Nucleus accumbens (tissue), 56 donors: ENCODE measurements at places on chromosomes 5 and 9.
A peak's percentile ranks its signal among the peaks of the same experiment; 100 is the strongest.

GRCh38 chr5:172544371-172545095 lies 90.2 kb upstream of the SH3PXD2B start:
- no peak for DNase-seq

GRCh38 chr9:117644133-117644931 lies 59.9 kb upstream of the TLR4 start:
- peak; percentile 75 for DNase-seq

GRCh38 chr5:63919763-63920478 lies 42.3 kb downstream of the HTR1A start:
- DNase-seq, result no peak

DNA sequence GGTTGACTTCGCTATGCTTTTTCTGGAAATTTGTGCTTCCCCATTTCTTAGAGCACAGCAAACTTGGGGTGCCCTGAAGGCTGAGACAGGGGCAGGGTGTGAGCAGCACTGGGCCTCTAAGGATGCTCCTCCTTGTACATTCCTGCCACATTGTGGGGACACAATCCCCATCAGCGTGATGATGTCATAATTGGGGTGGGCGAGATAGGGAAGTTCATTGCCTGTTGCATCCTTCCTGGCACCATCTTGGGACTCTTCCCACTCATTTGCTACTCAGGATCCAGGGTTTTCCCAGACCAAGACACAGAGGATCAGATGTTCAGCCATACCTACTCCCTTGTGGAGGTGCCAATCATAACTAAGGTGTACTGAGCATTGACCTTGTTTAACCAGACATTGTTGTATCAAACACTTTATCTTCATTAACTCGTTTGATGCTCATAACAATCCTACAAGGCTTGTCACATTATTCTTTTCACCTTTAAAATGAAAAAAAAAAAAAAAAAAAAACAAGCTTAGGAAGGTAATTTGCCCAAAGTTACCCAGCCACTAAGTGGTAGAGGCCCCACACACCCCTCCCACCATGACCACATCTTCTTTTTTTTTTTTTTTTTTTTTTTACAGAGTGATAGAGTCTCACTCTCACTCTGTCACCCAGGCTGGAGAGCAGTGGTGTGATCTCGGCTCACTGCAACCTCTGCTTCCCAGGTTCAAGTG lies 87.6 kb downstream of the UGCG start:
- DNase-seq, result no peak

DNA sequence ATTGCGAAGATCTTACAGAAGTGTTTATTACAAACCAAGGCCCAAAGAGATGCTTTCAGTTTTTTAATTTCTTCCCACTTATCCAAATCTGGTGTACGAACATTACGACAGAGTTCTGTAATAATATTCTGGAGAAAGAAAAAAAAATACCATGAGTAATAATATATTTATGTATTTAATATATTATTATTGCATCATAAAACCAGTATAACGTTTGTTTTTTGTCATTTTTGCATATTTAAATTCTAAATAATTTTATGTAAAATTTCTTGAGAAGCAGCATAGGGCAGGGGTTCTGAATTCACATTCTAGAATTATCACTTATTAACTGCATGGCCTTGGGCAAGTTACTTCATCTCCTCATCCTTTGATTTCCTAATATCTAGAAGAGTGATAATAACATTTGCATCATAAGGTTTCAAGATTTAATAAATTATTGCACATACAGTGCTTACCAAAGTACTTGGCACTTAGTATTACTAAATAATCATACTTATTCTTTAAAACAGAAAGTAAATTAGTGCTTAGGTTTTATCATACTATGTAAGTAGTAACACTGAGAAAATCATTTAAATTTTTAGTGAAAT lies 107.7 kb downstream of the OSMR start:
- DNase-seq, result no peak

DNA sequence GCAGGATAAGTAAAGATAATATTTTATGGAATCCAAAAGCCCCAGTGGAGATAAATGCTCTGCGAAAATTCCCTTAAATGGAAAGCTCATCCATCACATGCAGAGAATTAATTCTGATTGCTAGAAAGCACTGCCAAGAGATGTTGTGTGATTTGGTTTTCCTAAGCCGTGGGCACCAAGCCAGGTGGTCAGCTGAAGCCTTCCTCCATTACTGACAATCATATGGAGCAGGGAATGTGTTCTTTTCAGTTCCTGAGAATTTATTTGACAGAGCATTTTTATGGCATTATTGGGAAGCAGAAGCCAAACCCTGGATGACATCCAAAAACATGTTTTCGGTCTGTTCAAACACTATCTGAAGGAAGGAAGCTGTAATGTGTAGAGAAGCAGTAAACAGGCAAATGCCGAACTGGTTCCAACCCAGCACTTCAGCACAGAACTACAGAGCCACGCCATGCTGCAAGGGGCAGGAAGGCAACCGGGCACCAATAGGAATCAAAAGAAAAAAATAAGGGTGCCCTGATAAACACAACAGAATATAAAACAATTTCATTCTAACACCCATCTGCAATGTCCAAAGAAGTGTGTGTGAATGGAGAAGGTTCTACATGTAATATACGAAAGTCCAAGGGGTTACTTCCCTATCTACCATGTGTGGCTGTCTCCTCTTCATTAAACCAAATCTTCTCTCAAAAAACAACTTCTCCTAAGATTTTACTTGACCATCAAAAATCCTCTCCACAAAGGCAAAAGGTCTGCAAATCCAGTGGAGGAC lies 12.3 kb downstream of the ARSB start:
- DNase-seq, result no peak

- no peak for DNase-seq
Measured at GRCh38 chr5:82605441-82605973, 327.4 kb upstream of the RPS23 start.

- no peak for DNase-seq
Measured at GRCh38 chr5:123265551-123265950, 157.7 kb downstream of the CEP120 start.

DNA sequence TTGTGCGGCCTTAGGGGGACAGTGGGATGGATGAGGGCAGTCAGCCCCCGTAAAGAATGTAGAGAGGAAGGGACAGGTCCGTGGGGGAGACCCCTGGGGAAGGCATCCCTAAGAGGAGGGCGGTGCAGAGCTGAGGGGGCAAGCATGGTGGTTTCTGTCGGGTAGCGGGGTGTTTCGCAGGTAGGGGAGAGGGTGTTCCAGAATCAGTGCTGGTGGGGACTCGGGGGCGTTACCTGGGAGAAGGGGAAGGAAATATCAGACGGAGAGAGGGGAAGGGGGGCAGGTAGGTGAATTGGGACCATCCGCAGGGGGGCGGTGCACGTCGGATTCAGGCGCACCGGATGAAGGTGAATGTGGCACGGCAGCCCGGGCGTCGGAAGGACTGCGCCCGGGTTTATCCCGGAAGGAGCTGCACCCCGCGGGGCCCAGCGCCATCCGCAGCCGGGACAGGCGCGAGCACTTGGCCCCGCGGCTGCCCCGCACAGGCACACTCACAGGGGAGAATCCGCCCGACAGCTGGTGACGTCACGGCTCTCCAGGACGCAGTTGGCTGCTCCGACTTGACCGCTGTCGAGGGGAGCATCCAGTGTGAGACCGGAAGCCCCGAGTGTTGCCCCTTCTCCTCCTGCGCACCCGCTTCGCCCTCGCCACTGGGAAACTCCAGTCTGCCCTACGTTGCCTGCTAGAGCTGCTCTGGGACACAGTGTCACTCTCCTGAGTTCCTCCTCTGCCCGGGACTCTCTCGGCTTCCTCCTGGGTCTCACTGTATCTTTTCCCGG lies 1.3 kb downstream of the CD72 start:
- DNase-seq, result no peak

- no peak for DNase-seq
Measured at GRCh38 chr9:30757723-30758122, 1626.7 kb upstream of the ACO1 start.

GRCh38 chr9:85914108-85914507 lies 26.8 kb upstream of the NAA35 start:
- DNase-seq, result no peak

GRCh38 chr5:103502662-103503061 lies 59.9 kb downstream of the NUDT12 start:
- DNase-seq, result no peak

GRCh38 chr9:14027116-14027800 lies 286.7 kb downstream of the NFIB start:
- no peak for DNase-seq

DNA sequence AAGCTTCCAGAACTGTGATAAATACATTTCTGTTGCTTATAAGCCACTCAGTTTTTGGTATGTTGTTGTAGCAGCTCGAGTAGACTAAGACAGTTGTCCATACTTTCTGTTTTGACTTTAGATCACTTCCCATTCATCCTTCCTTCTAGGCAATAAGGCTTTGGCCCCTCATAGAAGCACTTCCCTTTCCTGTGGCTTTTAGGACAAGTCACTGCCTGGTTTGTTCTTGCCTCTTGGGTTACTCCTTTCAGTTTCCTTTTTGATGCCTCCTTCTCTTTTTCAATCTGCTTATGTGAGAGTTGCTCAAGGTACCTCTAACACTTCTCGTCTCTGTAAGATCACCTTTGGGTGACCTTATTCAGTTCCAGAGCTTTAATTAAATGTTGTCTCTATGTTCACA lies 72.4 kb upstream of the NTRK2 start:
- DNase-seq, result no peak

DNA sequence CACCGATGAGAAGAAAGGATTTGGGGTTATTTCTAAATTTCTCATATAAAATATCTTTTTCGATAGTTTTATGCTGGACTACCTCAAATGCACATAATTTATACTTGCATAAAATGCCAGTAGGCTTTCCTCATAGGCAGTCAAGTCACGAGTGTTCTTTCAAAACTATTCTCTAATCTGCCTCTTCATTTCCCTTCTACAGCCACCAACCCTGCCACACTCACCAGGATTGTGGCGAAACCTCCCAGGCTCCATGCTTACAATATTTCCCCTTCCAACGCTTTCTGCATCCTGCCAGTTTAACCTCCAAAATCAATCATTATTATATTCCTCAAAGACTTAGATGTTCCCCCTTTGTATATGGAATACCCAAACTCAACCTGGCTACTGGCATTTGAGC lies 65.4 kb downstream of the FRMD3 start:
- no peak for DNase-seq

DNA sequence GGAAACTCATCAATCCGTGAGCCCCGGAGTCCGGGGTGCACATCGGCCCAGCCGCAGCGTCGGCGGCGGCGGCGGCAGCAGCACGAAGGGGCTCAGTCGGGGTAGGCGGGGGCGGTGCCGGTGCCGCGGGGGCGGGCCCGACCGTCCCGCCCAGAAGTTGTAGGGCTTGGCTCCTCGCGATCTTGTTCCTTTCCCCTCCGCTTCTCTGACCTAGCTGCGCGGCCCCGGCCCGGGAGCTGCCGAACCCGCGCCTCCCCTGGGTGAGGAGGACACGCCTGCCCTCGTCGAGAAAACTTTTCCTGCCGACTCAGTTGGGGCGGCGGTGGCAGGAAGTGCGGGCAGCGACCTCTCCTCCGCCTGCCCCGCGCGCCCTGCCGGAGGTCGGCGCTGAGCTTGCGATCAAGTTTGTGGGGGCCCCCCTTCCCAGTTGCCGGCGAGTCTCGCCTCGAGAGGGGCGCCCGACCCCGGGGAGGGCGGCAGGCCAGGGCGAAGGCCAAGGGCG lies at the start of gene MAN2A1:
Gene MAN2A1, plus strand, starts transcription at position 188 of the 502 bp plus-strand sequence. CDS start 491 bp downstream, outside the sequence.
- DNase-seq, result no peak

GRCh38 chr5:131810510-131811249 lies 13.9 kb upstream of the FNIP1 start:
- DNase-seq, result no peak

DNA sequence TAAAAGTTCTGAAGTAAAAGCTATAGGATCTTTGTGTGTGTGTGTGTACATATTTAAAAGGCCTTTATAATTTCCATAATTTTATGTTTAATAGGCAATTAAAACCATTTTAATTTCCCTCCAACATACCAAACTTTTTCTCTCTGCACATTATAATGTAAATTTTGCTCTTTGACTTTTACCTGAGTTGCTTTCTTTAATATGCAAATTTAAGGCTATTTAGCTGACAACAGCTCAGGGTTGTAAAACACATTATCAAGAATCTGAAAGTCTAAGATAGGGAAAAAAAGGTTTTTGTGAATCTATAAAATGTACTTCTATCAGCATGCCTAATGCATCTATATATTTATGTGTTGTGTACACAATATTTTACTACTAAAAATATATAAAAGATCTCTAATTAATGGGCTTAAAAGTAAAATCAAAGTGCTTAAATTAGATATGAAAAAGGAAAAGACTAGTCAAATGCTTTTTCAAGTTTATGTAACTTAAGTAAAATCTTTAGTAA lies 239.6 kb upstream of the RAI14 start:
- DNase-seq, result no peak

- DNase-seq, result no peak
Measured at GRCh38 chr9:131733541-131734061, 6.3 kb downstream of the RAPGEF1 start.

- DNase-seq, result no peak
Measured at GRCh38 chr9:128208946-128209669, 5.9 kb downstream of the DNM1 start.

GRCh38 chr9:78713614-78714405 lies 416.9 kb downstream of the PSAT1 start:
- DNase-seq, result no peak

- DNase-seq, result no peak
Measured at GRCh38 chr5:52856564-52856963, 68.8 kb downstream of the ITGA1 start.

DNA sequence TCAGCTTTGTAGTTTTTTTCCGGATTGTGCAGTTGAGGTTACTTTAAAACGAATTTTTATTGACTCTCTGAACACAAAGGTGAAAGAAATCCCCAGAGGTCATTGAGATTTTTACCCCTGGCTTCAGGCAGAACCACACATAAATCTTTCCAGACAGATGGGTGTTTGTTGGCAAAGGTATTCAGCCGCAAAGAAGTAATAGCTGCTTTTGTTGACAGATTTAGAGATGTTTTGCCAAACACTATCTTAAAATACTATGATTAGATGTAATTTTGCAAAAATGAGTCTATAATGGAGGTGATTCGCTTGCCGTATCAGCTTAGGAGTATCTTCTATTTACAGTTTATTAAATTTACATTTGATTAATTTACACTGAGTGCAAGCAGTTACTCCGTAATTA lies 418.3 kb upstream of the CLINT1 start:
- DNase-seq, result no peak

DNA sequence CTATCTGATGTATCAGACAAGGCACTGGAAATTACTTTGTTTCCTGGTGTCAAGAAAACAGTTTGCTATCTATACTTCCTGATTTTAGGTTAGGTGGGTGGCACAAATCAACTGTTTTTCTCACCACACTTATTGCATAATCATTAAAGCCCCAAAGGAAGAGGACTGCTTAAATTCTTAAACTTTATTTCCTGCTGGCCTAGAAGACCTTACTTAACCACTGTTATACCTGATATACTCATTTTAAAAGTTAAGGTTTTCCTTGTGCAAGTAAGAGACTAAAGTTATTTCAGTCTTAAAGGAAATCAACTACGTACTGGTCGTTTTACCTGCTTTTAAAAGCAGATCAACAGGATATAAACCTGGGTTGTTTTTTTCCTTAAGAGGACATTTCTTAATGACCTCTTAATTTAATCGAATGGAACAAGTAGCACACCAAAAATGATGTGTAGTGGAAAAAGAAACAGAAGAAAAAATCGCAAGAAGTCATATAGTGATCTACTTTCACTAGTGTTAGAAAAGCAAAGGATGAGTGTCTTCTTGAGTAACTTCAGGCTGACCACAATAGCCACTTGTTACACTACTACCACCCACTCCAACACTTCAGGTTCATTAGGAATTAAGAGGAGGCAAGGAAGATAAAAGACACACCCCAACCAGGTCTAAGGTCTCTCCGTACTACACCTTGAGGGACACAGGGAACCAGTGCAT lies 974 bp downstream of the CLINT1 start:
- no peak for DNase-seq

GRCh38 chr9:89798547-89799120 lies 193.8 kb downstream of the GADD45G start:
- no peak for DNase-seq

- peak; percentile 46 for DNase-seq
Measured at GRCh38 chr9:84671586-84672521, 2.3 kb downstream of the NTRK2 start.
